ENCODE measurements at places on chromosomes 13 and 19.

DNA sequence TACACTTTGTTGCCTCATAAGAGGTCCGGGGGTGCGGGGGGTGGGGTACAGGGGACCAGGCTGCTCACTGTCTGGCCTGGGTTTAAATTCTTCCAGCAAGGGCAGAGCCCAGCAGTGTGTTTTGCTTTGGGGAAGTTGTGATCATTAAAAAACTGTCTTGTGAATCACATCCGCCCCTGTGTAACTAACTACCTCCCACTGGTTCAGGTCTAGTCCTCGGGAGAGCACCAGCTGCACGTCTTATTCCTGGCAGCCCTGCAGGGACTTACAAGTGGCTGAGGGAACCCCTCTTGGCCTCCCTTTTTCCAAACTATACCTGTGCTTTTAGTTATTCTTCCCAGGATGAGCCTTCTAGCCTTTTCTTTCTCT, 127.5 kb downstream of the SIPA1L3 start:
- DNase-seq = no peak

- no peak for DNase-seq
Measured at GRCh38 chr19:18562086-18562485, 4.4 kb downstream of the KXD1 start.

- no peak for DNase-seq
Measured at GRCh38 chr13:114047358-114047881, 73.5 kb upstream of the C13orf46 start.

DNA sequence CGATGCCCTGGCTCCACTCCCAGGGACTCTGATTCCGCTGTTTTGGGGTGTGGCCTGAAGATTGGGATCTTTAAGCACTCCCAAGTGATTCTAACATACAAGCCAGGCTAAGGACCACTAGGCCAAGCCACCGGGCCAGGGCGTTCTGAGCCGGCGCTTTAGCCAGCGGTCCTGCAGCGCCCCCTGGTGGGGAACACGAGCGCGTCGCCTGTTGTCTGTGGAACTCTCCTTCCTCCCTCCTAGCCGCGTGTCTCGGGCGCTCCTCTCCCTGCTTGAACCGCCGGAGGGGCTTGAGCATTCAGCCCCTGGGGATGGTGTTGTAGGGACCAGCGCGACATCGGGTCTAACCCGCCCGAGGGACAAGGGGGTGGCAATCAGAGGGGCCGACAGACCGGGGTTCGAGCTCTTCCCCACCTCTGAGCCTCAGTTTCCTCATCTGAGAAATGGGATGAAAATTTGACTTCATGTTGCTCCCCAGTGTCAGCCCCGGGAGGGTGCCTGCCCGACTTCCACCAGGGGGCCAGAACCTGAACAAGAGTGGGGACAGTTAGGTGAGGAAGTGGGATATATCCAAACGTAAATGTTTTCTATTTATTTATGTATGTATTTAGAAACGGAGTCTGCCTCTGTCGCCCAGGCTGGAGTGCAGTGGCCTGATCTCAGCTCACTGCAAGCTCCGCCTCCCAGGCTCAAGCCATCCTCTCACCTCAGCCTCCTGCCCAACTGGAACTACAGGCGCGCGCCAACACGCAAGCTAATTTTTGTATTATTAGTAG, 18.0 kb upstream of the PNMA8B start:
- peak; percentile 75 for DNase-seq

- no peak for DNase-seq
Measured at GRCh38 chr13:90233933-90234672, 1113.4 kb upstream of the MIR17HG start.

DNA sequence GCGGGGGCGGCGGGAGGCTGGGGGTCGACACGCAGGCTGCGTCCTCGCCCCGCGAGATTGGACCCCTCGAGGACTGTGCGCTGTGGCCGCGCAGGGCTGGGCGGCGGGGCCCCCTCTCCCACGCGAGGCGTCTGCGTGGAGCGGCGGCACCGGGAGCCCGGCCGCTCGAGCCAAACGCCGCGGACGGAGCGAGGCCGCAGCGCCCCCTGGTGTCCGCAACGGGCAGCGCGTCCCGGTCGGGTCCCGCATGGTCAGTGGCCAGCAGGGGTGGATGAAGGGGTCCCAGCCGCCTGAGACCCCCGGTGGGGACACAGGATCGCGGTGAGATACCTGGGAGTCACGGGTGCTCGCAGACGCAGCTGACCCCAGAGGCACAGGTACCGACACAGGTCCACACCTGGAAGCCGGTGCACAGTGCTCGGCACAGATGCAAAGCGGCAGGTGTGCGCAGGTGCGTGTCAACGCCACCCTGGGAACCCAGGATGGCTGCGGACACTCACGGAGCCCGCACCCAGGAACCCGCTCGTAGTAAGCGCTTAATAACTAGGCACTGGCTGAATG, 2.1 kb upstream of the CIRBP start:
- peak; percentile 66 for DNase-seq

DNA sequence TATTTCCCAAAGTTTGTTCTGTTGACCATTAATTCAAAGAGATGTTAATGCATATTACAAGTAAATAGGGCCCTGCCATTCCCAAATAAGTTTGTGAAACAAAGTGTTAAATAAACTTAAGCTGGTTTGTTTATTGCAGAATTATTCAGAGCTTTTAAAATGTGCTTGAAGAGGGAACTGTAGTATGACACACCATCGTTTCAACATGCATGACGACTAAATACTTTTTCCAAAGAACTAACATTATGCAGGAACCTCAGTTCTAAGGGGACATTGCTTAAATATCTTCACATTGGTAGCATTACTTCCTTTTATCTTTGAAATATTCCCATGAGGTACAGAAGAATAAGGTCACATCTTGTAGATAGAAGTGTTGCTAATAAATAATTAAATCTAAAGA, 14.6 kb downstream of the LHFPL6 start:
- DNase-seq = no peak

DNA sequence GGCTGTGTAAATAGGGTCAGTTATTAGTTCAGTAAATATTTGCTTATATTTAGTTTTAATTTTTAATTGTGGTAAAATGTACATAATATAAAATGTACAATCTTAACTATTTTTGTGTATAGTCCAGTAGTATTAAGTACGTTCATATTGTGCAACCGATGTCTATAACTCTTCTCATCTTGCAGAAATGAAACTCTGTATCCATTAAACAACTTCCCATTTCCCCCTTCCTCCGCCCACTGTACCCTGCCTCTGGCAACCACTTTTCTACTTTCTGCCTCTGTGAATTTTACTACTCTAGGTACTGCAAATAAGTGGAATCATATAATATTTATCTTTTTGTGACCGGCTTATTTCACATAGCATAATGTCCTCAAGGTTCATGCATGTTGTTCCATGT, 24.4 kb downstream of the UBAC2 start:
- DNase-seq = no peak

- no peak for DNase-seq
Measured at GRCh38 chr13:56713656-56714055, 427.1 kb upstream of the PRR20A start.

GRCh38 chr13:99986741-99987140, 5.2 kb downstream of the ZIC2 start:
- DNase-seq = no peak

GRCh38 chr13:73075546-73075945, 16.7 kb downstream of the KLF5 start:
- no peak for DNase-seq

DNA sequence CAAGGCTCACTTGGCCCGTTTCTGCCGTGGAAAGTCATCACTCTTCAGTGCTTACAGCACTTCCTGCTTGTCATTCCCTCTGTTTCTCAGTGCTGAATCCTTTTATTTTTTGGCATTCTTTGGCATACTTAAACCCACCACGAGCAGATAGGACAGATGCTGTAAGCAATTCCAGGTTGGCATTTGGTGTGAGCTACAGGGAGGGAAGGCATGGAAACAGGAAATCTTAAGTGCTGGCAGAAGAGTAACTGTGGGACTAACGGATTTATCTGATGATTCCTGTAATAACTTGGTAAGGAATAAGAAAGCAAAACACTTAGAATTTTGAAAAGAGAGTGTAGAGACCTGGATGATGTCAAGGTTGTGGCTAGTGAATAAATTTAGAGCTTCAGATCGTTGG, 273.4 kb downstream of the GPC6 start:
- DNase-seq = no peak

- DNase-seq = no peak
Measured at GRCh38 chr13:60427285-60427684, 30.3 kb downstream of the TDRD3 start.

- no peak for DNase-seq
Measured at GRCh38 chr13:24985107-24985506, 110.8 kb upstream of the PABPC3 start.

DNA sequence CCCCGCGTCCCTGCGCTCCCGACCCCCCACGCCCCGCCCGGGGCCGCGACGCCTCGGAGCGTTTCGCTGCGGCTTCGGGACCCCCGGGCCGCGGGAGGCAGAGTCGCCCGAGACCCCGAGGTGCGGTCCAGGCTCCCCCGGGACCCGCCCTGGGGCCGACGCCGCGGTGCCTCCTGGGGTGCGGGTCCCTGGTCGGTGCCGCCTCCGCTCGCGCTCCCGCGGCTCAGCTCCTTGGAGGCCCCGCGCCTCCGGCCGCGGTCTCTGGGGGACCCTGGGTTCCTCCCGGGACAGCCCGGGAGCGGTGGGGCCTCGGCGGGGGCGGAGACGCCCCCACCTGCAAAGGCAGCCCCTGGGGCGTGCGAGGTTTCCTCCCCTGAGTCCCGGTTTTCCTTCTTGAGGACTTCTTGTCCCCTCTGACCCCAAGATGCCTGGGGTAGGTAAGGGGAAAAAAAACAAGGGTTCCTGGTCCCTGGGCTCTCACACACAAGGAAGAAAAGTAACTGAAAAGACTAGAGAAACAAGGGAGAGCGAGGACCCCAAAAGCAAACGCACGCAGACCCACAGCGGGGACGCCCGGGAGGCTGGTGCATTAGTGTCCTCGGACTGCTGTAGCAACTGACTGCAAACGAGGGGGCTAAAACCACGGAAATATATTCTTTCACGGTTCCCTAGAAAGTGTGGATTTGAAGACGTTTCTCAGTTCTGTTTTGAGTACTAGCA, 740 bp downstream of the ZNF555 start:
- no peak for DNase-seq

GRCh38 chr13:107365466-107366215, 797.7 kb upstream of the ARGLU1 start:
- no peak for DNase-seq

DNA sequence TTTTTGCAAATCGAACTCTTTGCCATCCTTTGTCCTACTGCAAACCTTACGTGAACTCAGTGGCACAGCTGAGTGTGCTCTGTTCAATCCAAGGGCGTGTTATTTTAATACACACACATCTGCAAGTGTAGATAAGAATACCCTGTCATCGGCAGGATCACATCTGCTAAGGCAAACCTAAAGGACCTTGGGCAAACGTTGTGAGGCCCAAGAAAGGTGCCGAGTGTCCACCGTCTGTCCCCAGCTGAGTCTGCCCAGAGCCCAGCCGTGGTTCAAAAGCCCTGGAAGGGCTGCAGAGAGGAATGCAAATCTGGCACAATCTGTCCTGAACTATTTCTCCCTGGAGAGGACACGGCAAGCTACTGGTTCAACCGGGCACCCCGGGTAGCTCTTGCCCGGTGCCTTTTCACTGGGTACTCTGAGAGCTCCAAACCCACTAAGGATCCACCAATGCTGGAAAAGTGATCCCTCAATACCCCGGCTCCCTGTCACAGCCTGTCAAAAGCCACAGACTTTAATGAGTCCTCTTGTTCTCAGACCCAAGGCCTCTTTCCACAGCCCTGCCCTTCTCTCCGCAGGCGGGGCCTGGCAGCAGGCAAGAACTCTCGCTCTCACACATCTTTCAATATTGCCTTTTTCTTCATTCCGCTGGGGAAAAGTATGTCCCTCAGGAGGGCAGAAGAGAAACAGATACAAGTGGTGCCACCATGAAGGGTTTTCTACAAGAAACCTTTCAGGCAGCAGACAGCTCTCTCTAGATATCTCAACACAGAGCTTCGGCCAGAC, 17.0 kb downstream of the SLC7A1 start:
- no peak for DNase-seq

DNA sequence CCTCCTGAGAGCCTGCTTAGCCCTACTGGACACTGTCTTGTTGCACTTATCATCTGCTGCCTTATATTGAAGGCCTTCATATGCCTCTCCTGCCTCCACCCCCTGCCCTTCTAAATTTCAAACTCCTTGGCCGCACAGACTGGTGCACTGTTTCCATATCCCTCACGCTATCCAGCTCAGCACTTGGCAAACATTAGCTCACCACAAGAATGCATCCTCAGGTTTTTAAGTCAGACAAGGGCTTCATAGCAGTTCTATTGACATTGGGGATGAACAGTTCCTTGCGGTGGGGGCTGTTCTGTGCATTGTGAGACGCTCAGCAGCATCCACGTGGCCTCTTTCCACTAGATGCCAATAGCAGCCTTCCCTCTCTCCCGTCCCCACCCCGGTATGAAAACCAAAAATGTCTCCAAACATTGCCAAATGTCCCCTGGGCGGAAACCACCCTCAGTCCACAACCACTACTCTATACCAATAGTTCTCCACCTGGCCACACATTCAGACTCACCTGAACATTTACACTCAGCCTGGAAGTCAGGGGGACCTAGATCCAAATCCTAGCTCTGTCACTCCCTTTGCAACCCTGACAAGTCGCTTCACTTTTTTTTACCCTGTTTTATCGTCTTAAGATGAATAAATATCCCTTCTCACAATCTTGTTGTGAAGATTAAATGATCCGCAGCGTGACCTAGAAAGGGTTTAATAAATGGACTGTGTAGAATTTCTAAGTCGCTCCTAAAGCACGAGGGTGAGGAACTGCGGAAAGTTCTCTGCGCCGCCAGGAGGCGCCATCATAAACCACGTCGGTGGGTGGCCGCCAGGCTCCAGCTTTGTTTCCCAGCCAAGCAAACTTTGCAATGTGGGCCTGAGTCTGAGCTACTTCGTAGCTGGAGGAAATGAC, 3.6 kb upstream of the CEACAM3 start:
- DNase-seq = peak; percentile 54

- no peak for DNase-seq
Measured at GRCh38 chr13:67742478-67742877, 512.3 kb upstream of the PCDH9 start.

- DNase-seq = no peak
Measured at GRCh38 chr19:16364231-16364865, 39.7 kb downstream of the KLF2 start.

DNA sequence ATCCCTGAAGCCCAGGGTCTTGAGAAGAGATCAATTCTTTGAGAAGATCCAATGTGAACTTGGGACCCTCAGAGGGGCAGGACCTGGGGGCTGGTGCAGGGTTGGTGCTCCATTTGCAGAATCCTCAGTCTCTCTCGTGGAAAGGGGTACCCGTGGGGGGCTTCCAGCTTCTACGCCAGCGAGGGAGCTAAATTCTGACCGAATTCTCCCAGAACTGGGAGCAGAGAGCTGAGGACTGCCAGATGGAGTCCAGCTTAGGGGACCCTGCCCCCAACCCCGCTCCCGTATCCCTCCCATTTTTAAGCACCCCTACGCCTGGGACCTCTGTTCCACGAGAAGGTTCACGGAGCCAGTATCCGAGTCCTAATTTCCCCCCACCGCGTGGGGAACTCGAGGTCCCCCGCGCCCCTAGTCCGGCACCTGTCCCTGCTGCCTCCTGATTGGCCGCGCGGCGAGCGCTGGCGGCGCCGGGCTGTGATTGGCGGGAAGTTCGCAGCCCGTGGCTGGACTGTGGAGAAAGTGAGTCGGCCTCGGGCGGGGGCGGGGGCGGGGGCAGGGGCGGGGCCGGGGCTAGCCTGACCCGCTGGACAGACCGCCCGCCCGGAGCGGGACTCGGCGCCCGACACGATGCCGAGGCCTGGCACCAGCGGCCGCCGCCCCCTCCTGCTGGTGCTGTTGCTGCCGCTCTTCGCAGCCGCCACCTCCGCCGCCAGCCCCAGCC, 4.4 kb upstream of the LTBP4 start:
- DNase-seq = no peak

GRCh38 chr13:21882766-21883165, 211.9 kb downstream of the FGF9 start:
- no peak for DNase-seq

GRCh38 chr19:7197760-7198696, 96.2 kb downstream of the INSR start:
- DNase-seq = peak; percentile 90
